ENCODE measurements at places on chromosomes 3 and 15. TPM values are rescaled to one million over a fixed set of nuclear protein-coding genes. Genes with fewer than 3 reads are reported as not detected.

GRCh38 chr15:63299943-63300575 lies 22.7 kb downstream of the APH1B start:
- no peak for DNase-seq

DNA sequence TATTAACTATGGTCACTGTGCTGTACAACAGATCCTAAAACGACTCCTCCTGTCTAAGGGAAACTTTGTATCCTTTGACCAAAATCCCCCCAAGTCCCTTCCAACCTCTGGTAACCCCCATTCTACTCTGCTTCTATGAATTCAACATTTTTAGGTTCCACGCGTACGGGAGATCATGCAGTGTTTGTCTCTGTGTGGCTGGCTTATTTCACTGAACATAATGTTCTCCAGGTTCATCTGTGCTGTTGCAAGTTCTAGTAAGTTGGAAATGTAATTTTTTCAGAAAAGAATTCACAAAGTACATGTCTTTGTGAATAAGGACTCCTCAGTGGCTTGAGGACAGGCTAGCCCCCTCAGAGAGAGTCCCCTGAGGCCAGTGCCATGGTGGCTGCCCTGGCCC lies 66.1 kb downstream of the ATP10A start:
- no peak for DNase-seq

- no peak for DNase-seq
Observed at GRCh38 chr3:187102073-187102634, 37.1 kb downstream of the RPL39L start.

DNA sequence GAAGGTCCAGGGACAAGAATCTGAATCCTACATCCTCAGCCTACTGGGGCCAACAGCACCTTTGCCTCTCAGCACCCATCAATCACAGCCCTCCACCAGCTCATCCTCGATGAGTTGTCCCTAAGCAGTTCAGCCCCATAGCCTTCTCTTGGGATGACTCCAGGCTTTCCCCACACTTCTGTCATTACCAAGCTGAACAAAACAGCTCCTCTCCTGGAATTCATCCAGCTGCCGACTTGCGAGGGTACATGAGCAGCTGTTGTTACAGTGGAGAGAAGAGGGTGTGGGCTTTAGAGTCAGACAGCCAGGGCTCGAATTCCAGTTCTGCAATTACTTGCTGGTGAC lies 69.0 kb upstream of the THBS1 start:
- DNase-seq = peak; percentile 12

GRCh38 chr3:131717493-131717892 lies 214.7 kb upstream of the MRPL3 start:
- no peak for DNase-seq

DNA sequence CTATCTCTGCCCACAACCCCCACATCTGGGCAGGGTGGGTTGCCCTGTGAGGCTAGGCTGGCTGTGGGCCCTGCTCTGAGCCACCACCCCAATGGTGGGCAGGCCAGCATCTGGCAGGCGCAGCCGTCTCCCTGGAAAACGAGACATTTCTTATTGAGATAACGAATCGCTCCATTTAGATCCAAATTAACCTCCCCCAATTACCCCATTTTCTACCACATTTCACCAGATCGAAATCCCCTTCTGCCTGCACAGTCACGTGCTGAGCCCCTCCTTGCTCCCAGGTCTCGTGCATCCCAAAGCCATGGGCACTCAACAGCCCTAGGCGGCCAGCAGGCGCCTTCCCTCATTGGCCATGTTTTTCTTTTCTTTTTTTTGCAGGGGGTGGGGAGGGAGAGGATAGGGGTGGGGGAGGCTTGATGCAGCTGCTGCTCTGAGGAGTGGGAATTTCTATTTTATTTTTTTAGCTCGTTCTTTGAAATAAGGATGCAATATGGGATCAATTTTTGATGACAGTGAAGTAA lies 53.0 kb upstream of the TMEM115 start:
- DNase-seq = no peak

DNA sequence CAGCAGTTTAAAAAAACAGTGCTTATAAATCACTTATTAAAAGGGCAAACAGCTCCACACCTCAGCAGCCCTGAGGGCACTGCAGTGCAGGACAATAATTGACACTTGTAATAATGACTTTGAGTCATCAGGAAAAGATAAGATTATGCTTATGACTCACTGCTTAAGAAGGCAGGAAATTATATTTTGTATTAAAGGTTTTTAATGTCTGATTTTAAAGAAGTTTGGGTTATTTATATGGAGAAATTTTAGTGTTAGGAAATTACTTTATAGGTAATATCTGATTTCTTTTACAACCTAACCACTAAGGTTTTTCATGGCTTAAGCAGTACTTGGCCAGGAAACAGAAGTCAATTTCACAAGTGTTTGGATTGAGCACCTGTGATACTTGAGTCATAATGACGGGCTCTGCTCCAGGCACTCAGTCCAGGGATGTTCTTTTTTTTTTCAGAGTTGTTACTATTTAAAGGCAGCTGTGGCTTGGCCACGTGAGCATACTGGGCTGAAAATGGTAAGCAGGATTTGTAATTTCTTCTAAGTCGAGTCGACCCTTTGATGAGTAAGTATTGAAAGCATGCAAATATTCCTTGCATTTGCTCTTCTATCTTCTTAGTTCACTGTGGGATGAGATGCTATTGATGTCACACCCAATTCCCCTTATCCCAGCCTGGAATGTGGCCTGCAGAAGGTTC lies 21.6 kb upstream of the SLC6A20 start:
- DNase-seq = peak; percentile 99

DNA sequence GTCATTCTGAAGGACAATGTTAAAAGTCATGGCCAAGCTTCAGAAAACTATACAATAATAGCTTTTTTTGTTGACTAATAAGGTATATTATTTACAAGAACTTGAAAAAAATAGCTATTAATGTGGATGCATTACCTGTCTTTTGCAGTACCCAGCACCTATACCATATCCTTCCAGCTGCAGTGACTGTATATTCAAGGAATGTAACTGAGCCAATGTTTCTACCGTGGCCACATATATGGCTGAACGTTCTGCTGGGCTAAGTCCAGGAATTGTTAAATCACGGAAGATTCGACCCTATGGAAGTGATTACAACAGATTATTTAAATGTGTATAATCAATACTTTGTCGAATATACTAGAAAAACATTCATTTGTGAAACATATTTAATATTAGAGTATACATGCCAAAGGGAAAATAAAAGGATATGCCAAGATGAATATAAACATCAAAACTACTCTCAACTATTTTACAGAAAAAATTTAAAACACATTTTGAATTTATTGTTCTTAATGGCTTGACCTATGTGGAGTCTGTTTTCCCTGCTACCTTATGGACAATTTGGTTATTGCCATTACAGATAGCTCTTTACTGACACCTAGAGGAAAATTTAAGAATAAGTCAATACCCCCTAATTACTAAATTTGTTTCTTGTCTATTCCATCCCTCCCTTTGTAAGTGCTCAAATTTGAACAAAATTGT lies 17.6 kb downstream of the ACAD11 start:
- DNase-seq = peak; percentile 64

- no peak for DNase-seq
Observed at GRCh38 chr15:57553526-57553925, 38.2 kb upstream of the MYZAP start.

- no peak for DNase-seq
Observed at GRCh38 chr15:66620744-66621344, 55.0 kb upstream of the LCTL start.

- DNase-seq = peak; percentile 34
Observed at GRCh38 chr3:25663347-25663868, 1.3 kb downstream of the TOP2B start.

- DNase-seq = no peak
Observed at GRCh38 chr15:68594533-68595259, 15.9 kb downstream of the CORO2B start.

DNA sequence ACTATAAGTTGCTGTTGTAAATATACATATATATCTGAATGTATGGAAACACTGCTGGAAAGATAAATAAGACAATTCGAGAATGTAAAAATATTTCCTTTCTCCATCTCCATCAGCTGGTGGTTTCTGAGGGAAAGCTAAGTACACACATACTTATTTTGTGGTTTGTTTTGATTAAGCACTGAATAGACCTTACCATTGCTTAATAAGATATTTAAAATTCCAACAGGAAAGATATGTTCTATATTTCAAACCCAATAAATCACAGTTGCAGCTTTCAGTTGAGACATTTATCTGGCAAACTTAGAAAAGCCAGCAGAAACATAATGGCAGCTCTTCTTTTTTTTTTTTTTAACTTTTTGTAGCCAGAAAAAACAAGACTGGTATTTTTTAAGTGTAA lies 160.4 kb downstream of the VGLL3 start:
- no peak for DNase-seq

GRCh38 chr3:67418426-67419217 lies 235.8 kb downstream of the SUCLG2 start:
- no peak for DNase-seq

DNA sequence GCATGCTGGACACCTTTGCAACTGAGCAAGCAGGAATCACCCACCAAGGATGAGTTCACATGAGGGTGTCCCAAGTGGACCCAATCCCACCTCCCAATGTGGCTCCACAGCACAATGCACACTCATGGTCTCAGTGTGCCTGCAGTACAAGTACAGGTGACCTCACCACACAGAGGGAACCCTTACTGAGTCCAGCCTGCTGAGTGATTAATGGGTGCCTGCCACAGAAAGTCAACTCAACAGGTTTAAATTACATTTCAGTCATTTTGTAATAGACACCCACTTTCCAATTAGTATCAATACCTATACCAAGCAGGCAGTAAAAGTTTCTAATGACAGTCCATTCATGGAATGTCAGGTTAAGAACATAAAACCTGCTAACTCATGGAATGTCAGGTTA lies 59.5 kb downstream of the HERC2 start:
- no peak for DNase-seq

DNA sequence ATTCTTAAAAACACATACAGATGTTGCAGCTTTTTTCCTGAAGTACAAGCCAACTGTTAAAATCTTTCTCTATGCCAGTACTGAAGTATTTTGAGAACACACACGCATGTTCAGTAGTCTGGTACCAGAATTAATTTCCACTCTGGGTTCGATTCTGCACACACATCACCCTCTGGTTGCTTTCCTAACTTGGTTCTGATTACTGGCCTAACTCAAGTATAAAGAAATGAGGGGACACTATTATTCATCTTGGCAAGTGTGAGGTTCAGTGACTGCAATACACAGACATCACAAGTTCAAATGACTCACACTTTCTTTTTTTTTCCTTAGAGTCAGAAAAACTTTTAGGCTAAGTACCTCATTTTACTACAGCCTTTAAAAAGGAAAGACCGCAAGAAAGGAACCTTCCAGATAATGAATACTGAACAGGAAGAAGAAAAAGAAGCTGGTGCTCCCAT lies 37.4 kb upstream of the LDHAL6B start:
- DNase-seq = peak; percentile 86

- no peak for DNase-seq
Observed at GRCh38 chr3:126287171-126287535, 70.1 kb downstream of the KLF15 start.

- DNase-seq = no peak
Observed at GRCh38 chr3:186931532-186932280, 1.4 kb downstream of the ST6GAL1 start.

DNA sequence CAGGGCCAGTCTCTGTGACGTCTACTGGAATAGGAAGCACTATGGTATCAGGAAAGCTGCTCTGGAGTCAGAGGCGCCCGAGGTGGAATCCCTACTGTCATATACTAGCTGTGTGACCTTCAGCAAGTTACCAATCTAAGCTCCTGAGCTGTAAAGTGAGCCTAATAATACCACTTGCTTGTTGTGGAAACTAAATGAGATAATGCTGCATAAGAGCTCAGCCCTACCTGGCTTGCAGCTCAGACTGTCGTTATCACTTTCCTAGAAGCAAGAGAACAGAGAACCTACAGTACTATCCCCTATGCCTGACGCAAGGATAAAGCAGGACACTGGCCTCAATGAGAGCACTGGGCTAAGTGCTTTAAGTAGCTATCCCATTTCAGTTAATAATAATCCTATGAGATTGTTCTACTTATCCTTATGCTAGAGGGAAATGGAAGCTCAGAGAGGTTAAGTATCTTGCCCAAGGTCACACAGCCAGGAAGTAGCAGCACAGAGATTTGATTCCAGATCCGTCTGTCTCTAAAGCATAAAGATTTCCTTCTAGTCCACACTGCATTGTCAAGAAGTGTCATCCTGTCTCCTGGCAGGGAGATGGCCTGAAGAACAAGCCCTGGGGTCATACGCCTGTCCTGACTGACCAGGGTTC lies 195.2 kb downstream of the TLE3 start:
- DNase-seq = no peak

DNA sequence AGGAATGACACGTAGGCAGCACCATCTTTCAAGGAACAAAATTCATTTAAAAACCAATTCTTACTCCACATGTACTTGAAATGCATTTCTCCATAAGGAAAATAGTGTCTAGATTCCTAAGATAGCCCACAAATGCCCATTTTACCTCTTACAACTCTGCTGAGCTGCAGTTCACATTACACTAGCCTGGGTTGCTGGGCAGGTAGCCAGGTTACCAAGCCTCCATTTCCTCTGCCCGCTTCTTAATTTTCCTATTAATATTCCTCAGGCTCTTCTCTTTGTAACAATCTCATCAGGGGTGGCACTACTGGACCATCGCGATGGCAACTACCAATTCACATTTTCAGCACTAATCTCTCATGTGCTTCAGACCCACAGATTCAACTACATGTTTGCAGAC lies 10.8 kb downstream of the ATP13A3 start:
- DNase-seq = no peak

GRCh38 chr3:41469083-41469482 lies 269.8 kb downstream of the CTNNB1 start:
- DNase-seq = no peak

DNA sequence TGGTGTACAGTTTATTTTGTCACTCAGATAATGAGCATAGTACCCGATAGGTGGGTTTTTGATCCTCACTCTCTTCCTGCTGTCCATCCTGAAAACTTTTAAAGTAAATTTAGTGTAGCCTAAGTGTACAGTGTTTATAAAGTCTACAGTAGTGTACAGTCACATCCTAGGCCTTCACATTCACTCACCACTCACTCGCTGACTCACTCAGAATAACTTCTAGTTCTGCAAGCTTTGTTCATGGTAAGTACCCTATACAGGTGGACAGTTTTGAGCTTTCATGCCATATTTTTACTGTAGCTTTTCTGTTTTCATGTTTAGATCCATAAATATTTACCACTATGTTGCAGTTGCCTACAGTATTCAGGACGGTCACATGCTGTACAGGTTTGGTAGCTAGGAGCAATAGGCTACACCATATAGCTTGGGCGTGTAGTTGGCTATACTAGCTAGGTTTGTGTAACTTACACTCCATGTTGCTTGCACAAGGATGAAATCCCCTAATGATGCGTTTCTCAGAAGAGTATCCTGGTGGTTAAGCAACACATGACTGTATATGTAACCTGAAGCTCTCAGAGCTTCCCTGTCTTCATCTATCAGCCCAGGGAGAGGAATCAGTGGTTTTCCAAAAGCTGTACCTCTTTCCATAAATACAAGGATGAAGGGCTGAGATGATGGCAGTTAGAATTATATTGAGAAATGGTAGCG lies 87.6 kb upstream of the SLC25A26 start:
- DNase-seq = peak; percentile 91

GRCh38 chr15:67550522-67550921 lies 8.0 kb downstream of the MAP2K5 start:
- DNase-seq = peak; percentile 18

GRCh38 chr3:189186101-189186500 lies 14.3 kb downstream of the TPRG1 start:
- DNase-seq = no peak

GRCh38 chr3:139198929-139199328 lies 144.9 kb upstream of the MRPS22 start:
- peak; percentile 24 for DNase-seq

Gene TNFSF10
- total RNA-seq = not detected

Gene ANKRD63
- total RNA-seq = not detected

Gene ANKUB1
- not detected for total RNA-seq

Gene PLSCR4
- total RNA-seq = 2.7 TPM

Gene DLEC1
- not detected for total RNA-seq

Gene SPTBN5
- total RNA-seq = 3.9 TPM

Gene CPNE9
- total RNA-seq = not detected
